ENCODE measurements at places on chromosomes 11 and 22.

- DNase-seq: no peak
Observed at GRCh38 chr22:22452211-22452610, 56.3 kb downstream of the ZNF280B start.

GRCh38 chr11:50188040-50188439, 155.4 kb downstream of the OR4C45 start:
- DNase-seq: no peak

DNA sequence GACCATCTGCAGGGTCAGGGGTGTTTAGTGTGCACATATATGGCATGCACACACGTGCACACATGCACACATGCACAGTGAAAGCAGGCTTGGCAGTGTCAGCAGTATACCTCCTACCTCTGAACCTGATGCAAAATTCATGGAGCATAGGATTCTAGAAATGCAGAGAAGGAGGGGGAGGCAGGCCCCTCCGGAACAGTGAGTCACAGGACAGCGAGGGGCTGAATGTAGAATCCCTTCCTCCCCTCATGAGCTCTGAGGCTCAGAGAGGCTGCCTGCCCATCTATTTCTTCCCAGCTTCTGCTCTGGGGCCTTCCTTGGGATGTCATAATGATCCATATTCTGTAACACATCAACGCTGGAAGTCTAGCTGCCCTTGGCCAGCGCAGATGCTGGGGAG, 66.7 kb upstream of the NECTIN1 start:
- DNase-seq: no peak

GRCh38 chr11:121717296-121717695, 264.5 kb upstream of the SORL1-AS1 start:
- no peak for DNase-seq

- no peak for DNase-seq
Observed at GRCh38 chr22:43151251-43152002, at the start of gene TSPO. Gene TSPO, plus strand, starts transcription at chr22:43151559. Its CDS starts 7,680 bp downstream, at chr22:43159239.

- no peak for DNase-seq
Observed at GRCh38 chr22:26949193-26949592, 291.8 kb downstream of the MIAT start.

GRCh38 chr11:91243630-91244029, 981.0 kb upstream of the FAT3 start:
- DNase-seq: no peak

DNA sequence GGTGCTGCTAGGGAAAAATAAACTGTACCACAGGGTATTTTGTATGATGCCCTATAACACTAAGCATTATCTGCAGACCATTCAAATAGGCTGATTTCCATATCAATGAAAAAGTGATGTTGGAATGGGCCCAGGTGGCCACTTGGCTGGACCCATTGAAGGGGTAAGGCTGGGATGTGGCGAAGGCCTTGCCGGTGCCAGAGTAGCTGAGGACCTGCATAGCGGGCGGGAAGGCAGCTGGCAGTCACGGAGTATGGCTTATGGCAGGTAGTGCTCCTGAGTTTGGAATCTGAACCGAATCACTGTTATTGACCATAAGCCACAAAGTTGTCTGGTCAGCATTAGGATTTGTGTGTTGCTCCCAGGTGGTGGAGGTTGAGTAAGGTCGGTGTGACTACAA, 131.0 kb downstream of the MICAL2 start:
- no peak for DNase-seq

DNA sequence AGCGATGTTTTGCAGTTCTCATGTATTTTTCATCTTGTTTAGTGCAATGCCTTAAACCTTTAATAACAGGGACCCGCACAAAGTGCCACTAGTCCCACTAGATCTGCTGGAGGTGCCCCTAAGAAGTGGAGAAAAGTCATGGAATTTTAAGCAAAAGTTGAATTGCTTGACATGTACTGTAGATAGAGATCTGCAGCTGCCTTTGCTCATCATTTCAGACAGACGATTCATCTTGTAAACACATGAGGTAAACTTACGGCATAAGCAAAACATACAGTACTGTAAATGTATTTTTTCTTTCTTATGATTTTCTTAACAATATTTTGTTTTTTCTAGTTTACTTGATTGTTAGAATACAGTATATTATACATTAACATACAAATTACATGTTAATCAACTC, 295.6 kb downstream of the CASP12 start:
- DNase-seq: no peak

GRCh38 chr22:46350121-46350520, 14.6 kb downstream of the TRMU start:
- DNase-seq: no peak

- DNase-seq: no peak
Observed at GRCh38 chr22:20395907-20396287, 1.9 kb downstream of the ZNF74 start.

DNA sequence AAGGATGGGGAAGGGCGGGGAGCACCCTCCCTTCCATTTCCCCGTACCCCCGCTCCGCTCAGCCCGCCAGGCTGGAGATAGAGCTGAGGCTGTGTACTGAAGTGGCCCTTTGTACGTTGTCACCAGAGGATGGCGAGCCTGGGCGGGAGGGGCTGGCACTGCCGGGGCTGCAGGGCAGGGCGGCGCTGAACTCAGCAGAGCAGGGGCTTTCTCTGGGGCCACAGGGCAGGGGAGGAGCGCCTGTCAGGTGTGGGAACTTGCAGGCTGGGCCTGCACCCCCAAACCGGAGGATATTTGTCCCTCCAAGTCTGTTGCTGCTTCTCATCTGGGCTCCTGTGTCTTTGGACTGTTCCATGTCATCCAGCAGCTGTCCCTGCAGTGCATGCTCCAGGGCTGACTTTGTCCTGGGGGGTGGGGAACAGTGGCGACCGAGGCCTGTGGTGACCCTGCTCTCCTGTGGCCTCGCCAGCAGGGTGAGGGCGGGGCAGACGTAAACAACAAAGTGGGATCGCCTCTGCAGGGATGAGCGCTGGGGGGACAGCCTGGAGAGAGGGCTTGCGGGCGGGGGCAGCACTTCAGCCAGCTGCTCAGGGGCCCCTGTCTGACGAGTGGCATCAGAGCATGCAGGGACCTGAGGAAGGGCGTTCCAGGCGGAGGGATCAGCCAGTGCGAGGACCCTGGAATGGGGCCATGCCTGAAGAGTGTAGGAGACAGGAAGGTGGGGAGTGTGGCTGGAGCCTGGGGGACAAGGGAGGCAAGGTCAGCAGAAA, 13.1 kb downstream of the MGAT3 start:
- DNase-seq: peak; percentile 10

DNA sequence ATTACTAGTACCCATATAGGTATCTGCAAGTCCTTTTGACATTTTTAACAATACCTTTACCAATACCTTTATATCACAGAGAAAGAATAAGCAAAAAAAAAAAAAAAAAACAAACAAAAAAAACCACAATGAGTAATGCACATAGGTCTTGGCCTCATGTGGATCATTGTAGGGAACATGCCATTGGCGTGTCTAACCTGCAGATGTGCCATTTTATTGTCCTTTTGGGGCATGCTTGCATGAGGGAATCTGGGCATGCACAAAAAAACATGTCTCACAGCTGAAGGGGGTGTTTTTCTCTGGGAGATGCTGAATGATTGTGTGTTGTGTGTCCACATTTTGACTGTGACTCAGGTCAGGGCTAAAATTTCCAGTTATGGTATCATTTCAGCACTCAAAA, 361.6 kb downstream of the GUCY1A2 start:
- no peak for DNase-seq

All from SHP77 treated with DMSO at 0.1 percent for 48 hours (cell line).